ENCODE measurements at places on chromosomes 5 and 9.

- DNase-seq: no peak
Observed at GRCh38 chr5:146564007-146564762, 48.2 kb upstream of the GPR151 start.

GRCh38 chr9:4235871-4236804, 63.7 kb downstream of the GLIS3 start:
- DNase-seq: no peak

- no peak for DNase-seq
Observed at GRCh38 chr5:96256795-96257470, 176.1 kb downstream of the PCSK1 start.

GRCh38 chr9:131480258-131480657, 22.5 kb upstream of the POMT1 start:
- no peak for DNase-seq

DNA sequence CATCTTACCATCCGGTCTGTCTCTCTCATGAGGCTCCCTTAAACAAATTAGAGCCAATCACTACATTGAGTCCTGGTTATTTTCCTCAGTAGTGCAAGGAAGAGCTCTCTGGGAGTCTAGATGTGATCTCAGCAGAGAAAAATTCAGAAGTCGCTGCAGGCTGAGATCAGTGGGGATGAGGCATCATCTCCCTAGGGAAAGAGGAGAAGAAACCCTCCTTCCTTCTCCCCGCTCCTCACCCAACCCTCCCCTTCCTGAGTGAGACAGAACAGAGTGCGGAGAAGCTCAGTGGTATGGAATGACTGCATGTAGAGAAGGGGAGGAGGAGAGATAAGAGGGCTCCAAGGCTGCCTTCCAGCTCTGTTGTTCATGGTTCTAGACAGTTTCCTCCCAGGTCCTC, 80.5 kb downstream of the PAPPA start:
- DNase-seq: no peak
